NCI-H748 treated with DMSO at 0.1 percent for 48 hours (cell line): ENCODE measurements at places on chromosomes 4 and X.
A peak's percentile ranks its signal among the peaks of the same experiment; 100 is the strongest.

GRCh38 chr4:53764761-53765490 is 173.6 kb upstream of the LNX1 start:
- no peak for DNase-seq

- peak; percentile 29 for DNase-seq
These were observed 1.3 kb upstream of the TMEM154 start for GRCh38 chr4:152680988-152681603.

DNA sequence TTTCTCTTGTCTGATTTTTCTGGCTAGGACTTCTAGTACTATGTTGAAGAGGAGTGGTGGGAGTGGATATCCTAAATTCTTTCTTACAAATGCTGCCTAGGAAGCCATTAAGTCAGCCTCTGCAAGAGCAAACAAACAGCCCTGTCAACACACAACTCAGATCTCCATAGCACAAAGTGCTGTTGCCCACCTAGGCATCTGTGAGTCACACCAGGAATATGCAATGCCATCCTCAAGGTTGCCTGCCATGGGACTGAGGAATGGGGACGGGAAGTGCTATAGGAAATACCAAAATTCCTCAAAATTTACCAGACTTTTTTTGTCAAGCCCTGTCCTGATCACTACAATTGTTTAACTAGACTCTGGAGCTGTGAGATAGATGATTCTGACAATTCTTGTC is 466.9 kb downstream of the FSTL5 start:
- no peak for DNase-seq

- DNase-seq: no peak
These were observed 26.0 kb downstream of the AMTN start for GRCh38 chr4:70544279-70544868.

GRCh38 chrX:134186362-134187121 is 50.4 kb upstream of the CCDC160 start:
- DNase-seq: no peak

- DNase-seq: no peak
These were observed 38.2 kb upstream of the ADAM29 start for GRCh38 chr4:174880001-174880400.

DNA sequence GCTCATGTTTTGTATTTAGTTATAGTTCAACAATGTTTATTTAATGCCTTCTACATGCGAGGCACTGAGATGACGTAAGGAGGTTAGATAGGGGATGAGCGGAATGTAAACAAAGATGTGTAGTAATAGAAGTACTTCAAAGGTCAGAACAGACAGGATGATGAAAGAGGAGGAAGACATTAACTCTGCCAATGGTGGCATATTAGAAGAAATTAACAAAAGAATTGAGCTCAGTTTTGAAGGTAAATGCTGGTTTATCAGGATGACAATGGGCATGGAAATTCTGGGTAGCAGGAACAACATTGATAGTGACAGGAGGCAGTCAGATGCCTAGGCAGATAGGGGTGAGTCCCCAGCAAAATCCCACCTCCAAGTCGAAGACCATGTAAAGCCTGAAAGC is 62.3 kb upstream of the PGRMC2 start:
- peak; percentile 67 for DNase-seq

- DNase-seq: no peak
These were observed 68.1 kb downstream of the DRD5 start for GRCh38 chr4:9849538-9849920.

DNA sequence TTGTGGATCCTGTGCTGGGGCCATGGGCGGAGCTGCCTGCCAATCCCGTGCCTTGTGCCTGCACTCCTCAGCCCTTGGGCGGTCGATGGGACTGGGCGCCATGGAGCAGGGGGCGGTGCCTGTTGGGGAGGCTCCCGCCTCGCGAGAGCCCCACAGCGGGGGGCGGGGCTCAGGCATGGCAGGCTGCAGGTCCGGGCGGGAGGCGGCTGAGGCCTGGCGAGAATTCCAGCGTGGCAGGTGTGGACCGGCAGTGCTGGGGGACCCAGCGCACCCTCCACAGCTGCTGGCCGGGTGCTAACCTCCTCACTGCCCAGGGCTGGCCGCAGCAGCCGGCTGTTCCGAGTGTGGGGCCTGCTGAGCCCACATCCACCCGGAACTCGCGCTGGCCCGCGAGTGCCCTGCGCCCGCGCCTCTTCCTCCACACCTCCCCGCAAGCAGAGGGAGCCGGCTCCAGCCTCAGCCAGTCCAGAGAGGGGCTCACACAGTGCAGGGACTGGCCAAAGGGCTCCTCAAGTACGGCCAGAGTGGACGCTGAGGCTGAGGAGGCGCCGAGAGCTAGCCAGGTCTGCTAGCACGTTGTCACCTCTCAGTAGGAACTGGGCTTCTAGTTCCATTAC is 85.9 kb downstream of the GBA3 start:
- DNase-seq: no peak

DNA sequence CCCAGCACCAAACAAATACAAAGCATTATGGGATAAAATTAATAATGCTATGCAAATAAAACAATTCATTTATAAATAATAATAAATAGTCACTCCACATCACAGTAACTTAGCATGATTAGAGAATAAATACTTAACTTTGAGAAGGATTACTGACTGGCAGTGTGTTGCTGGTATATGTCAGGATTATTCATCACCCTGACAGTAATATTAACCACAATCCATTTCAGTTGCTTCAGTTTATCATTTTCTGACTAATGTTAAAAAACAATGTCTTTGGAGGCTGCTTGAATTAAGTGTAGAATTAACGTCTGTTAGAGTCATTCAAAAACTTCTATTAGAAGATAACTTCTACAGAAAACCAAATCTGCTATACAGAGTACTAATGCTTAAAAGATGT is 124.1 kb upstream of the MAB21L2 start:
- no peak for DNase-seq

DNA sequence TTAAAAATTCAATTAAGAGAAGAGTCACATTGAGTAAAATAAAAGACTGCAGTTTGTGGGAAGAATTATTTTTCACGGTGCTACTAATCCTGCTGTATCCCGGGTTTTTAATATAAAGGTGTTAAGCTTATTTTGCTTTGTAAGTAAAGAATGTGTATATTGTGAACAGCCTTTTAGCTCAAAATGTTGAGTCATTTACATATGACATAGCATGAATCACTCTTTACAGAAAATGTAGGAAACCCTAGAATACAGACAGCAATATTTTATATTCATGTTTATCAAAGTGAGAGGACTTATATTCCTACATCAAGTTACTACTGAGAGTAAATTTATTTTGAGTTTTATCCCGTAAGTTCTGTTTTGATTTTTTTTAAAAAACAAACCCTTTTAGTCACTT is 39.7 kb downstream of the IRS4 start:
- no peak for DNase-seq

DNA sequence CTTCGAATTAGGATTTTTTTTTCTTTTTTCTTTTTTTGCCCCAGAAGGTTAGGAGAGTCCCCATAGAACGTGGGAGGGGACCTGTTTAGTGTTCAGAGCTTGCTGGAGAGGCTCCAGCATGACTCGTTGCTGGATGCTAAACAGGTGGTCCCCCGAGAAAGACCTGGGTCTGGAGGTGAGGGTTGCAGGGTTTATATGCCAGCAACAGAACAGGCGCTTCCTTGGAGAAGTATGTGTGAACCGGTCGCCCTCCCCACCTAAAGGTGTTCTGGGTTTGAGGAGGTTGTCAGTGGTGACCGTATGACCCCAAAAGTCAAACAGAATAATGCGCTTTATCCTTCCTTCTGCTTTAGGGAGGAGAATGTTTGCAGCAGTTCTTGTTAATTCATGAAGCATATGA is 52.1 kb upstream of the SHOX start:
- DNase-seq: no peak

DNA sequence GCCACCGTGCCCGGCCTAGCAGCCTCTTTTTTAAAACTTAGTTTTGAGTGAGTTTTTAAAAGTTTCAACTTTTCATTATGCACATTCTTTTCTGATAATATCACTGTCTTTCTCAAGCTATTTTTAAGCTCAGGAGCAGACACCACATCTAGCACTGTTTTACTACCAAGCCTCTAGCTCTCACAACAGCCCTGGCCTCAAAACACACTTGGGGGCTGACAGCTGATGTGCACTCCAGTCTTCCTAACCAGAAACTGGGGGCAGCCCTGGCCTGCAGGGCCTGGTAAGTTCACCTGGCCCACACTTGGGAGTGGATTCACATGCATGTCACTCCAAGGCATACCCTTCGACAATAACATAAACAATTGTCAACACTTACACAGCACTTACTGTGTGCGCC is 34.0 kb downstream of the CENPU start:
- no peak for DNase-seq

DNA sequence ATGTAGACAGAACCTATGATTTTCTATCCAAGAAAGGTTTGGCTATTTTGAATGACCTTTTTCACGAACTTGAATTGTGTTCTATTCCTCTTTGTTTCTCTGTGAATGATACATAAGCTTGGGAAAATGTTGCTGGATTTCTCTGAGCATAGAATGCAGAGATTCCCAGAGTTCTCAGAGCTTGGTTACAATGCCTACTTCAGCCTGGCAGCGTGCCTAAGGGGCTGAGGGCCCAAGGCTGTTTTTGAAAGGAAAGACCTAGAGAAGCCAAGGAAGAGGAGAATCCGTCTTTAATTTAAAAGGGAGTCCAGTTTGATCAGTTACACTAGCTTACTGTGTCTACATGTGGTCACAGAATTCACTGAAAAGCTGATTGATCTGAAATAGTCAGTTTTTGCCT is 55.3 kb upstream of the CXorf51B start:
- no peak for DNase-seq

- no peak for DNase-seq
These were observed 26.7 kb upstream of the C1QTNF7 start for GRCh38 chr4:15400981-15401671.

DNA sequence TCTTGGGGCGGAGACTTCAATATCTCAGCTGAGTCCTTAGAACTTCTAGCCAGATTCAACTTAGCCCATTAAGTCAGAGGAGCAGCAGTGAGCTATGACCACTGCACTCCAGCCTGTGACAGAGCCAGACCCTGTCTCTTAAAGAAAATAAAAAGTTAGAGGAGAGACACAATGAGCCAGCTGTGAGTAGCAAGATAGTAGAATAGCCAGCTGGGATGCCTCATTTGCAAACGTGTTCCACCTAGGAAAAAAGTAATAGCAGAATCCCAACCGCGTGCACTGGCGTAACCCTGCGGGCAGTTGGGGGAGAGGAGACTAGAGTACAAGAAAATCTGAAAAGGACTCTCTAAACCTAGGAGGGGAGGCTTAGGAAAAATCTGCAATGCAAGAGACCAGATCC is 133.2 kb upstream of the ANXA3 start:
- no peak for DNase-seq

DNA sequence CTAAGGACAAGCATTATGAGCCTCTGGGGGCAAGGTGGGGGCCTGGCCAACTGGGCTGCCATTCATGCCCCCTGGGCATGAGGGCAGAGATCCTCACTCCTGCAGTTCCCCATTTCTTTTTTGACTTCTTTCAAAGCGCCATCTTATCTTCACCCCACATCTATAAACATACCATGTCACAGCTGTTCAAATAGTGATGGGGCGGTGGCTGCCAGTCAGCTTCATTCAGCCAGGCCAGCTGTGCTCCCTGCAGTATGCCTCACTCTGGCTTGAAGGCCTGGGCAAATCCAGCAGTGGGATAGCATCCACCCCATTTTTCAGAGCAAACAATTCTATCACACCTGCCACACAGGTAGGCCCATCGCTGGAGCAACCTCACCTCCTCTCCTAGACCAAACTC is 85.5 kb downstream of the NHSL2 start:
- DNase-seq: no peak

DNA sequence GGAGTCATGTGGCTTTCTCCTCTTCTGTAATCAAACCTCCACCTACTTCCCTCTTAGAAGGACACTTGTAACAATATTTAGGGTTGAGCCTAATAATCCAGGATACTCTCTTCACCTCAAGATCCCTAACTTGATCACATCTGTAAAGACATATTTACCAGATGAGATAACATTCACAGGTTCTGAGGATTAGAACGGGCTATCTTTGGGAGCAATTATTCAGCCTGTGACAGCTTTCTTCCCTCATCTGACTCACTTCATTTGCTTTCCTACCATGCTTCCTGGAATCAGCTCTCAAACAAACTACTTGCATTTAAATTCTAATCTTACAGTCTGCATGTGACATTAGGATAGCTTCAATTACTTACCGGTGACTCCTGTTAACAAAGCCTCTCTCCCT is 133.5 kb upstream of the NDST3 start:
- DNase-seq: no peak

DNA sequence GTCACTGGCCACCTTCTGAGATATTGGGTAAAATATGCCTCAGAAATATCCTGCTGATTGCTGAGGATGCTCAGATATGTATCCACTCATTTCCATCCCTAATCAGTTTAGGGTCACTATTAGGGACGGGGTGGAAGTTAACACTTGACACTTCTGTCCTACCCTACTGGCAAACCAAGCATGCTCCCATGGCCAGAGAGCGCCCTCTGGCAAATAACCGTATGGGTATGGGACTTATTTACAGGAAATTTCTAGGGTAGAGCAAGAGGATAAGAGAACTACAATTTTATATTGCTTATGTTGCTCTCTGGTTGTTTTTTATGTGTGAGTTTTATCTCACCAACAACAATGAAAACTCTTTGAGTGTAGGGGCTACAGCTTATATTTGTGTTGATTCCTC is 86.8 kb upstream of the TSPAN7 start:
- DNase-seq: no peak
